ENCODE measurements at places on chromosomes 1 and 21. TPM values are rescaled to one million over a fixed set of nuclear protein-coding genes. Genes with fewer than 3 reads are reported as not detected.

MARK1 gene
- not detected for total RNA-seq

PAPPA2 gene
- total RNA-seq: 0.03 TPM

TCHHL1 gene
- total RNA-seq: not detected

OR2T34 gene
- total RNA-seq: not detected

LRRC38 gene
- total RNA-seq: not detected

GRCh38 chr1:247407180-247407616 is 8.8 kb upstream of the NLRP3 start:
- peak; percentile 59 for DNase-seq

DNA sequence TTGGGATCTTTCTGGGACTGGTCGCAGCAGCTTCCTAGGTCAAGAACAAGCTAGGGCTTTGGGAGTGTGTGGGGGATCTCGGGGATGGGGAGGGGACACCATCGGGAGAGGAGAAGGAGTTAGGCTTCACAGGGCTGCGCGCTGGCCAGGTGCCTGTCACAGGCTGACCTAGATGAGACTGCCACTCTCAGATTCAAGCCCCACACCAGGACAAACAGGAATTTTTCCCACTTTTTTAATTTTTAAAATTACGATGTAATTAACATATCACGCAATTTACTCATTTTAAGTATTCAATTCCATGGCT is 180.6 kb downstream of the CAMTA1 start:
- DNase-seq: no peak

DNA sequence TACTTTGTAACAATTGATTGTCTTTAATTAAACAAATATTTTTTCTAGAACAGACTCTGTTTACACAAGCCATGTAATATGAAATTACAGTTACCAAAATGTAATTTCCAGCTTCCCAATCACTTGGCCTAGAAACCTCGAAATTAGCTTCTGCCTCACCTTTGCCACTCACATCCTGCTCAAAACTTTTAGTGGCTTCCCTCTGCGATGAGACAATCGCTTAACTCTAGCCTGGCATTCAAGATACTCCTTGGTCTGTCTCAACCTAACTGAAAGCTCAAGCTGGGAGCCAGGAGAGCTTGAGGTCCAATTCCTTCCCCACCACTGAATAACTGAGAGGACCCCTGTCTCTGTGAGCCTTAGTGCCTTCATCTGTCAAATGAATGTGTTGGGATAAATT is 42.8 kb downstream of the GFI1 start:
- no peak for DNase-seq

Data from activated naive CD8-positive, alpha-beta T cell treated with anti-CD3 and anti-CD28 coated beads, Interleukin-2, amount 10 ng/mL, durations not matched to agents 7 days and 5 days (primary cell).